Lung microvascular endothelial cell (primary cell): ENCODE measurements at places on chromosomes 3 and 15.

DNA sequence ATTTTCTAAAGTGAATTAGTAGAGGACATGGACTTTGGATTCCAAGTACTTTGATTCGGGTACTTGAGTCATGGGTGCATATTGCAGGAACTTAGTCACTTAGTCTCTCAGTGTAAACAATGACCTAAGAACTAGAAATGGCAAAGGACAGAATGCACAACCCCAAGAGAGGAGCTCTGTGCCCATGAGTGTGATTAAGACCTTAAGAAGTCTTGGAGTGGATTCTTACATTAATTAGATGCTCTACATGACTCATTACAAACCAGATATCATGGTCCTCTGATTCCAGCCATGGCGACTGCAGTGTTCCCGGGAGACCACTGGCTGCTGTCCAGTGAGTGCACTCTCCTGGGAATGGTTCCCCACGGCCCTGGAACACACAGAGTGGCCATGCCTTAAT is 251.5 kb downstream of the GABRG3 start:
- DNase-seq = peak; percentile 59

- no peak for DNase-seq
These were observed 352.6 kb upstream of the CCDC54 start for GRCh38 chr3:107024551-107025026.

GRCh38 chr15:28002867-28003266 is 96.2 kb downstream of the OCA2 start:
- no peak for DNase-seq

GRCh38 chr3:40756500-40756899 is 231.7 kb downstream of the ZNF621 start:
- no peak for DNase-seq

- DNase-seq = no peak
These were observed 55.4 kb downstream of the SNRK start for GRCh38 chr3:43341788-43342187.

DNA sequence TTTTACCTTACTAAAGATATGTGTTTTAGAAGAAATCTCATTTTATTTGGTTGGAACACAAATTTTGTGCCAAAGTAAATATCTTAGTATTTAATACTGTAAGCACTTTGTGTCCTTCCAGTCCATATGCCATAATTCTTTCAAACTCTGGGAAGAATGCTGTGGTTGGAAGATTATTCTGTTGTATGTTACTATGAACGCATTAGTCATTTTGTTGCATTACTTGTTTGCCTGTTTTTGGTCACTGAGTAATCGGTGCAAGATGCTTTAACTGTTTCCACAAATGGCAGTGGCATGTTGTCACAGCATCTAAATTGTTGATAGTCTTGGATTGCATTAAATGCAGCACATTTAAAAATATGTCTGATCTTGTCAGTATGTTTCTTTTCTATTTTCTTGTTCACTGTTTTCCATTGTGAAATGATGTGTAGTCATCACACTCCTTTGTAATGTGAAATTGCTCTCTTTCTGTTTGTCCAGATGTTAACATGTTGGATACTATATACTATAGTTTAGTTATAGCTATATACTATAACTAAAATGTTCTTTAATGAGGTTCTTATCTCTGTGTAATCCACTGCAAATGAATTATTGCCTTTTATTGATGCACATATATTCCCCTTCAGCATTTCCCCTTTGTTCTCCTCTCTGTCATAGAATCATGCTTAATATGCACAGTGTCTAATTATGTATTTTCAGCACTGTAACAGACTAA is 89.9 kb upstream of the FLNB start:
- DNase-seq = no peak

DNA sequence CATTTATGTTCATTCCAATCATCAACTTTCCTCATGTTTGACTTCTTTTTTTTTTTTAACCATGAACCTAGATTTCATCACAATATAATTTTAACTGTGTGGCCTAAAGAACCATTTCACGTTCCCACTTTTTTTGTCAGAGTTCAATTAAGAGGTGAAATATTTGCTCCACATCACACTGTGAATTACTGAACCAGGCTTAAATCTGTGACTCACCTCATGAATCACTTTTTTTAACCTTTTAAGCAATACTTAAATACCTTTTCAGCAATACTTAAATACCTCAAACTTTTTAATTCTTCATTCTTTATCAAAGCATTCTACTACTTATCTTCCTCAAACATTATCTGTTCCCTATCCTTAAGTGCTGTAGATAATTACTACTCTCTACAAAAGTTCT is 137.6 kb downstream of the SI start:
- no peak for DNase-seq

DNA sequence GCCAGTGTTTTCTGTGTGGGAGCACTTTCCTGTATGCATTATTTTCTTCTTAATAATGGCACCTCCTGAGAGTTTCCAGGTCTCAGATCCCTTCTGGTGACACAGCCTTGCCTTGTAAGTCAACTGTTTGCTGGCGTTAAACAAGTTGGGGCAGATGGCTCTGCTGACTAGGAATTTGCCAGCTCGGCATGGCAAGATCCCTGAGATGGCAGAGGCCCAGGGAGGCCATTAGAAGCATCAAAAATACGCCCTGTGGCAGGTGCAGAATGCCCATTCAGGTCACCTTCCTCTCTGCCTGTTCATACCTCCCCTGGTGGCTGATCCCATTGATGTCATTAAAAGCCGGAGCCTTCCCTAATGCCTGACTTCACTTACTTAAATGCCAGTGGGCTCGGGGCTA is 320.9 kb upstream of the CTDSPL start:
- no peak for DNase-seq

- DNase-seq = no peak
These were observed 290.5 kb upstream of the VEPH1 start for GRCh38 chr3:157793745-157794144.

DNA sequence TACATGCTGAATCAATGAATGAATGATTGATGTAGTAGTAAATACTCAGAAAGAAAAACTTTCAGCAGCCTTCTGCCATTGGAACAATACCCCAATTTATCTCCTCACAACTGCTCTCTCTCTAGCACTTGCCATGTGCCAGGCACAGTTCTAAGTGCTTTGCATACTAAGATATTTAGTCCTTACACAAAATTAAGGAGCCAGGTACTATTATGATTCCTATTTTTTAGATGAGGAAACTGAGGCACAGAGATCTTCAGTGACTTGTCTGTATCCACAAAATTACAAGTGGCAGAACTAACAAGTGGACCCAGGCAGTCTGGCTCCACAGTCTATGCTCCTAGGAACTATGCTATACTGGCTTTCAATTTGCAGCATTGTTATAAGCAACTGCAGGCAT is 279.2 kb downstream of the LSAMP start:
- no peak for DNase-seq

- no peak for DNase-seq
These were observed 95.5 kb downstream of the CCNL1 start for GRCh38 chr3:157064402-157064801.

DNA sequence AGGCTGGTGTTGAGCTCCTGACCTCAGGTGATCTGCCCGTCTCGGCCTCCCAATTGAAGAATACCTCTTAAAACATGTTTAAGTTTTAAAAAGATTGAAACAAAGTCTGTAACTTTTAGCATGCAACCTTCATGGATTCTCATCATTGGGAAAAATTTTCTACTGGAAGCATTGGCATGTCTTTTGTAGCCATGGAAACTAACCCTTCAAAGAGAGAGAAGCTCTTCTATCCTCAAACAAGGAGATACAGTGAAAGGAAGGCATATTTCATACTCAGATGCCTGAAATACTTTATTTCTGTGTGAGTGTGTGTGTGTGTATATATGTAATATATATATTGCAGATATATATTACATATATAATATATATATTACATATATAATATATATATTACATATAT is 154.9 kb downstream of the CHDH start:
- no peak for DNase-seq

- no peak for DNase-seq
These were observed 20.1 kb downstream of the DLEC1 start for GRCh38 chr3:38059148-38059547.

- DNase-seq = no peak
These were observed 17.3 kb upstream of the SOX14 start for GRCh38 chr3:137746808-137747207.

GRCh38 chr3:21847005-21847404 is 96.0 kb upstream of the ZNF385D start:
- DNase-seq = no peak

GRCh38 chr15:43483297-43484128 is 9.4 kb downstream of the TP53BP1 start:
- DNase-seq = peak; percentile 52

DNA sequence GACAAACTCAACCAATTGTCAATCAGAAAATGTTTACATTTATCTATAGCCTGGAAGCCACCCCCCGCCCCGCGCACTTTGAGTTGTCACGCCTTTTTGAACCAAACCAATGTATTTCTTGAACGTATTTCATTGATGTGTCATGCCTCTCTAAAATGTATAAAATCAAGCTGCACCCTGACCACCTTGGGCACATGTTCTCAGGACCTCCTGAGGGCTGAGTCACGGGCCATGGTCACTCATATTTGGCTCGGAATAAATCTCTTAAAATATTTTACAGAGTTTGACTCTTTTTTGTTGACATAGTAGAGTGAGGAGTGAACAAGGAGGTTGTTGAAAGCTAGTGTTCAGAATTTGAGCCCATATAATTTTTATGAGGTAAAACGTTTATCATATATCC is 6.5 kb downstream of the MCTP2 start:
- no peak for DNase-seq

- no peak for DNase-seq
These were observed 67.6 kb downstream of the NR1D2 start for GRCh38 chr3:24012589-24013269.

DNA sequence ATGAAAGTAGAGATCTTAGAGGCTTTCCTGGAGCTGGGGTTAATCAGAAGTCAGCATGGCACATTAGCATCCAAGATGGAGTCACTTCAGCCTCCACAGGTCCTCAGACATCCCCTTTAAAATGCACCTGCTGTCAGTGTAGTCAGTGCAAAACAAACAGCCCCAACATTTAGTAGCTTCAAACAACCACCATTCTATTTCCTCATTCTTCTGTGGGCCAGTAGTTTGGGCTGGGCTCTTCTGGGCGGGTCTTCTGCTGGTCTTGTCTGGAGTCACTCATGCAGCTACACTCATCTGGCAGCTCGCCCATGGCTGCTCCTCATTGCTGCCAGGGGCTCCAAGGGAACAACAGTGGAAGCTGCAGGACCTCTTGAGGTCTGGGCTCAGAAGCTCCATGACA is 99.9 kb downstream of the TLE3 start:
- no peak for DNase-seq

- no peak for DNase-seq
These were observed 242.2 kb downstream of the ABHD5 start for GRCh38 chr3:43932921-43933320.

DNA sequence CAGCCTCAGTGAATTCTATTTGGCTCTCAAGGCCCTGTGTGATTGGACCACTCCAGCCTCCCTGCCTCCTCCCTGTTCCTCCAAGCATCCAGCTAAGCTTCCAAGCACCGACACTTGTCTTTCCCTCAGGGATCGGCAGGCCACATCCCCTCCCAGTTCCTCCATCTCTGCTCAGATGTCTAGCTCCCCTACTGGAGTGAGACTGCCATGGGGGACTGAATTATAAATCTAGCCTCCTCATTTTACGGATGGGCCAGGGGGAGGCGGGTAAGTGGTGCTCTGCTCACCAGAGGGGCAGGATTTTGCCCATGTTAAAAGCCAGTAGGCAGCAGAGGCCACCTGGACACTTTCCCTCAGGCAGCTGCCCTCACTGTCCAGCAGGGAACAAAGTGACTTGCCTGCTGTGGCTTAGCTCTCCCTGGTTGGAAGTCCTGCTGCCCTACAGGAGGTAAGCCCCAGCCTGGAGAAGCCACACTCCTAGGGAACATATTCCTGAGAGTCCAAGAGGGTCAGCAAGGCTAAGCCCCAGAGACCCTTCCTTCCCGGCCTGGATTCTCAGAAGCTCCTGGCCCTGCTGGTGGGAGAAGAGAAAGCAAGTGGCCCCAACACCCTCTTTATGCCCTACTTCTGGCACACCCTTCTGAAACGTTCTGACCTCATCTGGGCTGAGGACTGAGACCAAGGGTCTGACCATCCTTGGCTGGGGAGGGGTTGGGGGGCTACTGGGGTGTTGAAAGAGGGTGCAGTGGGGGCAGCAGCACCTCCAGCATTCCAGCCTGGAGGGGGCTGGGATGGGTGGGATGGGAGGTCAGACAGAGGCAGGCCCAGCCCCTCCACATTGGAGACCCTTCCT is 9.1 kb upstream of the HHATL start:
- no peak for DNase-seq

DNA sequence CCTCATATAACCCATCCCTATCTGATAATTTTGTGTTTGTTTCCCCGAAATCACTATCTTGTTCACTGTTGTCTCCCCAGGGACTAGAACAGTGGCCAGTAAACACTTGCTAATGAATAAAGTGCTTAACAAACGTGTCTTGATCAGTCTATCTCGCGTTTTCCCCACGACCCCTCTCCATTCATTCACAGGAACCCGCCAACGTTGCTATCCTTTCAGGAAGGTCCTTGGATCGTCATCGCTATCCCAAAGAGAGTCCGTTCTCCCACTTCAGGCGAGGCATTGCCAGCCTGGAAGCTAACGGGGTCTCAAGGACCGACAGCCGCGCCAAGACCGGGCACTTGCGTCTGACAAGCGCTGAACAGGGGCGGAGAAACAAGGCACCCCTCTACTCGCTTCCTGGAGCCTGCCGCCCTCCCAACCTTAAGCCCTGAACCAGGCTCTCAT is 344 bp downstream of the LINS1 start:
- DNase-seq = no peak

DNA sequence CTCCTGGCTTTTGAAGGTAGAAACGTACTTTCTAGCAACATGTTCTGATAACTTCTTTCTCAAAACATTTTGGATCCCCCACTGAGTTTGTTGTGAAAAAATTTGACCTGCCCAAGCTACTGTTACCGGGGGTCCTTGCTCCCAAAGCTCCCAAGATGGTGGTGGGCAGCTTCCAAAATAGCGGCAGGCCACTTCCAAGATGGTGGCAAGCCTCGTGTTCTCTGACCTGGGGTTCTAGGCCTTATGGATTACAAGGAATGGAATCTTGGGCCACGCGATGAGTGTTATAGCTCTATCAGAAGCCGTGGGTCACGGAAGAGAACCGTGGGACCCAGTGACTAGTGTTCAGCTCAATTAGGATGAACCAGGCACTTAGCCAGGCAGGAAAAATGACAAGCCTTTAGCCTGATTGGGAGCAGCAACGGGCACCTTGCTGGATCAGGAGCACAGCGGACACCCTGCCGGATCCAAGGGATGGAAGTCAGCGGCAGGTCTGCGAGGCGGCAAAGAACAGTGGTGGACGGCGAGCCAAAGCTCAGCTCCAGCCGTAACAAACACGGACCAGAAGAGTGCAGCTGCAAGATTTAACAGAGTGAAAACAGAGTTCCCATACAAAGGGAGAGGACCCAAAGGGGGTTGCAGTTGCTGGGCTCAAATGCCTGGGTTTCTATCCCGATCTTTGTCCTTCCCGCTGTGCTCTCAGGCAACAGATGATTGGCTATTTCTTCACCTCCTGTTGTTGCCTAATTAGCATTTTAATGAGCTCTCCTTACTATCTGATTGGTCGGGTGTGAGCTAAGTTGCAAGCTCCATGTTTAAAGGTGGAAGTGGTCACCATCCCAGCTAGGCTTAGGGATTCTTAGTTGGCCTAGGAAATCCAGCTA is 133.3 kb downstream of the WDR72 start:
- no peak for DNase-seq
